ENCODE measurements at places on chromosomes 5 and 9.

- no peak for DNase-seq
These were observed 153.6 kb downstream of the SNX18 start for GRCh38 chr5:54671111-54671531.

- DNase-seq: no peak
These were observed 7.5 kb downstream of the RASGRF2 start for GRCh38 chr5:80967500-80968181.

DNA sequence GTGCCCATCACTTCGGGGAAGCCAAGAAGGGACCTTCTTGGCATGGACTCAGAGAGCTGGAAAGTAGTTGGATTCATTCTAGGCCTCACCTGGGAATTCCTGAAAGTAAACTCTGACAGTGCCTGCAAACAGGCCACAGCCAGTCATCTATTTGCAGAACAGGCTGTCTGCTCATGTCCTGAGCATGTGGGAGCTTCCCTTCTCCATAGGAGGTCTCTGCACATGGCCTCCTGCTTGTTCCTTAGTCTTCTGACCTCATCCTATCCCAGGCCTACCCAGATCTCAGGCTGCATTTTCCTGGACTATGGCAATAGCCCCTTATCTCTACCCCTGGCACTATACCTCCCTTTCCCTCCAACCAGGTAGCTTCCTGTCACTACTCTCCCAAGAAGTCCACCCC lies 67.2 kb upstream of the FSTL4 start:
- no peak for DNase-seq

- no peak for DNase-seq
These were observed 62.6 kb upstream of the SLC25A51 start for GRCh38 chr9:37966412-37967013.

GRCh38 chr5:34411470-34412346 lies 244.4 kb upstream of the RAI14 start:
- no peak for DNase-seq

DNA sequence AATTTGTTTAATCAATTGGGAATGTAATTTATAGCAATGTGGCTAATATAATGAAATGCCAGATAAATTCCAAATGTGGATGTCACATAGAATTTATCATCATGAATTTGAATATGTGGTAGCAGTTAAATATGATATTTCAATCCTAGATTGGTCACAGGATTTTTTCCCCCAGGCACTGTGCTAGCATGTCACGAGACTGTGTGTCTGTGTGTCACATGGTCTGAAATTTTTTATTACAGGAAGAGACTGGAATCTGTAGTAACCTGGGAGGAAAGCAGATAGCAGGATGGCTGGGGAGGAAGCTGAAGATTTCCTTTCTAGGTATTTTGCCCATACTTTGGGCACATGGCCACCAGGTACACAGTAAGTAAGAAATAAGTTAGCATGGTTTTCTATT lies 35.4 kb upstream of the MSH3 start:
- no peak for DNase-seq

GRCh38 chr9:7211657-7212056 lies 453.9 kb downstream of the KDM4C start:
- DNase-seq: no peak

- DNase-seq: no peak
These were observed 10.2 kb upstream of the ST8SIA4 start for GRCh38 chr5:100913298-100913697.

GRCh38 chr5:64213531-64213930 lies 47.9 kb downstream of the RNF180 start:
- no peak for DNase-seq

DNA sequence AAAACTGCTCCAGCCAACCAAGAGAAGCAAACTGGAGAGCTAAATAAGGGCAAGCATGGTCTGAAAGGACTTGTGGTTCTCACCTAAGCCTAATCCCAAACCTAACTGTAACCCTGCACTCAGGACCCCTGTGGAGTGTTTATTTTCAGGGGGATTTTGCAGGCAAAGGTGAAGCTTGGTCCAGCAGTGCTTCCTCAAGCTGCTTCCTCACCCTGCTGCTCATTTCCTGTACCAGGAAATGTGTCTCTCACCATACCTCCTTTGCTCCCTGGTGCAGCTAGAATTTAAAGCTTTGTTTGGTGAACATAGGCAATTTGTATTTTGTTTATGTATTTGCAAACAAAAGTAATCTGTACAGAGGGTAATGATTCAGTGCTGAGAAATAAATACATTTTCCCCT lies 50.2 kb downstream of the CARTPT start:
- no peak for DNase-seq

- DNase-seq: no peak
These were observed 324.5 kb downstream of the KCNN2 start for GRCh38 chr5:114686356-114686755.

DNA sequence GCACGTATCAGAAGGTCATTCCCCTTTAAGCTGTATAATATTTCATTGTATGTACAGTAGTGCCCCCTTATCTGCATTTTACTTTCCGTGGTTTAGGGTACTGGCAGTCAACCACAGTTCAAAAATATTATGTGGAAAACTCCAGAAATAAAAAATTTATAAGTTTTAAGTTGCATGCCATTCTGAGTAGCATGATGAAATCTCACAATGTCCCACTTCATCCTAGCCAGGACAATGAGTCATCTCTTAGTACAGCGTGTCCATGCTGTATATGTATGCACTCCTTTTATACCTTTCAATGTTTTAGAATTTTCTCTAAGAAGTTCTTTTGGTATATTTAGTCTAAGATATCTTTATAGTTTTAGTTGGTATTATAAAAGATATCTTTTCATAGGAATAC lies 115.0 kb upstream of the HAND1 start:
- no peak for DNase-seq

- no peak for DNase-seq
These were observed 527.1 kb upstream of the ARRDC3 start for GRCh38 chr5:91910247-91910646.

- no peak for DNase-seq
These were observed 15.6 kb upstream of the NREP start for GRCh38 chr5:111772456-111773122.

DNA sequence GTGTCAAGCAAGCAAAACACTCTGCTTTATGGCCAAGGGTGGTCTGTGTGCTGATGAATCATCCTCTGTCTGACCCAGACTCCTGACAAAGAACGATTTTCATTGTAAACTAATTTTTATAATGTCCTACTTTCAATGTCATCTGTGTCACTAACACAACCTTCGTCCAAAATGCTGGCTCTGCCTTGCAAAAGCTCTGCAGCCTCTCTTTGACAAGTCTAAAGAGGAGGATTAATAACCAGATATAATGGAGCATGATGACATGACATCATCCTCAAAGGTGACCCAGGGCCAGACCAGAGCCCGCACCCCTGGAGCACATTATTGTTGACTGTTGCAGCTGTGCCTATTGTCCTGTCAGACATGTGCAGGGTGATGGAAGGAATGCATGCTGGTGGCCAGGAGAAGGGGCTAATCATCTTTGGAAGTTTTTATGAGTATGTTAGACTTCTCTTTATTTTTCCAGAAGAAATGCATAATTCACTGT lies 589.4 kb downstream of the NR2F1-AS1 start:
- no peak for DNase-seq

DNA sequence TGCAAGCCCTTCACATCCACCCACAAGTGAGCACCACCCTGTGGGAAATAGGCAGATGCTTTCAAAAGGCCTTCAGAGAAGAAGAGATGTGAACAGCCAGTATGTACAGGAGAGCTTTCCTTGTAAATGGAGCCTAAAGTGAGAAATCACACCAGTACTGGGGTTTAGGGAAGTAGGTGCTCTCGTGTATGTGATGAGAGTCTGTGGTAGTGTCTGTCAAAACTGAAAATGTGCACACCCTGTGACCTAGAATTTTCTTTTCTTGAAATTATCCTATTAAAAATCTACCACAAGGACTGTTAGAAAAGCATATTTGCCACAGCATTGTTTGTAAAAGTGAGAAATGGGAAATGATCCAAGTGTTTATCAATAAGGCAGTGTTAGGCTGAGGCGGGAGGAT lies 16.6 kb downstream of the OTULINL start:
- no peak for DNase-seq

GRCh38 chr9:111928359-111928720 lies 31.7 kb downstream of the UGCG start:
- DNase-seq: no peak

DNA sequence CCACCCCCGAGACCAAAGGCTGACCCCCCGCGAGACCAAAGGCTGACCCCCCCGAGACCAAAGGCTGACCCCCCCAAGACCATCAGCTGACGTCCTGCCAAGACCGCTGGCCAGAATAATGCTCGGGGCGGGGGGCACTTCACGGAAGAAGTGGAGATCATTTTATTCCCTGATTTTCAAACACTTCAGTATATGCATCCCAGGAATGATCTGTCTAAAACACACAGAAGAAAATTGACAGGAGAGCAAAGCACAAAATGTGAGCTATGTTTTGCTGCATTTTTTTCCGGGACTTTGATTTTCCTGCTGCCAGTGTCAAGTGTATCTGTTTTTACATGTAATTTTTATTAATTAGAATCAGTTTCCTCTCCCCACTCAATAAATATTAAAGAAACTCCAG lies 67.1 kb downstream of the ADAMTS2 start:
- no peak for DNase-seq

- no peak for DNase-seq
These were observed 893 bp upstream of the ABLIM3 start for GRCh38 chr5:149140197-149141002.

- no peak for DNase-seq
These were observed 78.4 kb upstream of the DAB2 start for GRCh38 chr5:39503155-39503554.
